T follicular helper cell (primary cell): ENCODE measurements at places on chromosomes 16 and 17.

DNA sequence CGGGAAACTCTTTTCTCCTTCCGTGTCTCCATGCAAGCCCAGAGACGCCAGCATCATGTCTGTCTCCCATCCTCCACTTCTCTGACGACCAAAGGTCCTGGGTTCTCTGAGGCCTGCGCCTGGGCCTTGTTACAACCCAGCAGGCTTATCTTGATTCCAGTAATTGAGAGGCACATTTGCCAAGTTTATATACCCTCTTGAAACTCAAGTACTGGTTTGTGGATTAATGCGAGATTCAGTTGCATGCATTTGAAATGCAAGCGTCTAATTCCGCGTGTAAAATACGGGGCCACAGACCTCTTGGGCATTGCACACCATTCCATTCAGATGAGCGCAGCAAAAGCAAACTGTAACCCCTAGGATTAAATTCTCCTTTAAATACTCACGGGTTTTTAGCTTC lies 28.7 kb upstream of the CRISPLD2 start:
- no peak for DNase-seq

DNA sequence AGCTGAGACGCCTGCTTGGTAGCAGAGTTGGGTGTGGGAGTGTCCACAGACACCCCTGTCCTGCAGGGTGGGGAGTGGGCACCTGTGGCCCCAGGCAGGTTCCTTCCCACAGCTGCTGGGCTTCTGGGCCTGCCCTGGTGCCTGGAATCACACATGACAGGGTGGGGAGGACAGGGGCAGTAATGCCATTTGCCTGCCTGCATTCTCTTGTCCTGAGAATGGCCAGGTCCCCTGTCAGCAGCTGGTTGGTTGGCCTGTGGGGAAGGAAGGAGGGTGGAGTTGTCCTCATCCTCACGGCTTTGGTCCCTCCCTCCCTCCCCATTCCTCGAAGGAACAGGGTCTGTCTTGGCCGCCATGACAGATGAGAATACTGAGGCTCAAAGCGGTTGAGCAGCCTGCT lies 5.2 kb downstream of the PRSS53 start:
- no peak for DNase-seq

DNA sequence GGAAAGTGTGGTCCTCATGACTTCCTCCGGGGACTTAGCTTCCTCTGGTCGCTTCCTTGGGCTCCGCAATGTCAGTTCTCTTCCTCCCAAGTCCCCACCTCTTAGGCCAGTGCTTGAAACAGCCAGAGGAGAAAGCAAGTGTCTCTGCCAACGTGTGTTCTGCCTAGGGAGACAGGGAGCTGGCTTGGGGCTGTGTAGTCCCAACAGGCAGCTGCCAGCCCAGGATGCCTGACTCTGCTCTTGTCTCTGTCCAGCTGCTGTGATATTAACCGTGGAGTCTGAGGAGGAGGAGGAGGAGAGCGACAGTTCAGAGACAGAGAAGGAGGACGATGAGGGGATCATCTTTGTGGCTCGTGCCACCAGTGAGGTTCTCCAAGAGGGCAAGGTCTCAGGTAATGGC lies 13.5 kb upstream of the PLEKHG4 start:
- no peak for DNase-seq

DNA sequence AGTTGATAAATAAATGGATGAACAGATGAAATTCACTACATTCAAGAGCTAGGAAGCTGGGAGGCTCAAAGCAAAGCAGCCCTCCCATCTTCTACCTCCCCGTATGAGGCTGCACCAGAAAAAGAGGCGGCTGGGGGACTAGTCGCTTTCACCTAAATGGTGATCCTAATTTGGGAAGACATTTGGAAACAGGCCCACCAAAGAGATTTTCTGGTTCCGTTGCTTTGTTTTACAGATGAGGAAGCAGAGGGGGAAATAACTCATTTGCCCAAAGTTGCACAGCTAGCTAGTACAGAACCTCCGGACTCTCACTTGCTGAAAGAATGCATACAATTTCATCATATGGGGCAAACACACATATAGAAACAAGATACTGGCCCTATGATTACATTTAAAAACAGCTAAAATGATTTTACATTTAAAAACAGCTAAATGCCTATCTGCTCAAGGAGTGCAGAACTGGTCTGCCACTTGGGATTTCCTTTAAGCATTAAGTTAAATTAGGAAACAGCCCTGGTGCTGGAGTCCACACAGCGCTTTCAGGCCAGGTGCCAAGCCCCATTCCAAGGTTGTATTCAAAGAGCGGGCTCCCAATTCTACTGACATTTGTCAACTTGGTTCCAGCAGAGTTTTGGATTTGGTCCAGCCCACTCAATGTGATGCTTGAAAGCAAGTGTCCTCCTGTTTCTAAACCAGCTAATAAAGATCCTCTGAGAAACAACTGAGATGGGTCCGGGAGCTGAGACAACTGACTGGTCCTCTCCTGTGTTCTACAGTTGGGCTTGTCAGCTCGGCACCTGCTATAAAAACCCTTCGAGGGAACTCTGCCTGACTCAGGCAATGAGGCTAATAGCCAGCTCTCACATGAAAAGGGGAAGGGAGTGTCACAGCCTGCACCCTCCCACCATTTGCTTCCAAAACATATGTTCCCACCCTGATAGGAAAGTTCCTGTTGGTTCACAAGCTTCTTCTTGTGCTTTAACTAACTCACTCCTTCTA lies 11.7 kb downstream of the ERN1 start:
- no peak for DNase-seq

DNA sequence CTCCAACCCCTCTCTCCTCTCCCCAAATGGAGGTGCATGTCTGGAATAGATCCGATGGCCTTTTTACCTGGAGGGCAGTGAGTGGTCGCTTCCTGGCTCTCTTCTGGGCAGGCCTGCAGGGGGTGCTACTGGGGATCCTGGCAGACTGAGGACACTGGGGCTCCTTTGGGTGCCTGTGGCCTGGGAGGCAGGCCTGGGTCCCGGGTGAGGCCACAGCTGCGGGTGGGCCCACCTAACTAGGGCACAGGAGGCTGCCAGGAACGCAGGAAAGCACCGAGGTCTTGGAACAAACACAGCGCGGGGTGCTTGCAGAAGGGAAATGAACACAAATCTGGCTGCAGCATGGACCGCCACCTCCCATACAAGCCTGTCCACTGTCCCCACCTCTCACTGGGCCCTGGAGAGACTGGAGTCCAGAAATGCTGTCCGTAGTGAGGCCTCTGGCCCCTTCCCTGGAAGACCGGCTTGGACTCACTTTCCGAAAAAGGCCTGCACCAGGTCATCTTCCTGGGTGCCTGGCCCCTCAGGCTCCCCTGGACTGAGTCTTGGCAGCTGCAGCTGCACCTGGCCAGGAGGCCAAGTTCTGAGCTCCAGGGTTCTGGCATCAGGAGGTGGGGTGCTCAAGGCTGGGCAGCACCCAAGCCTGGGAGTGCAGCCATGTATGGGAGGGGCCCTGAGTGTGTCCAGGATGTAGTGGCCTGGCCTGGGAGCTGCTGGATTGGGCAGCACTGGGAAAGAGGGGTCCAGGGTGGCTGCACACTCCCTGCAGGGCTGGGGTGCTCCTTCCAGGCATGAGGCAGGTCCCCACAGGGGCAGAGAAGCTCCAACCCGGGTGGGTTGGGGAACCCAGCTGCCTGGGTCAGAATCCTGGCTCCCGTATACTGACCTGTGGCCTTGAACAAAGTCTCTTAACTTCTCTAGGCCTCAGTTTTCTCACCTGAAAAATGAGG lies 195.1 kb downstream of the IRF8 start:
- DNase-seq, result no peak

- DNase-seq, result no peak
Measured at GRCh38 chr17:72530454-72530853, 409.6 kb downstream of the SOX9 start.

DNA sequence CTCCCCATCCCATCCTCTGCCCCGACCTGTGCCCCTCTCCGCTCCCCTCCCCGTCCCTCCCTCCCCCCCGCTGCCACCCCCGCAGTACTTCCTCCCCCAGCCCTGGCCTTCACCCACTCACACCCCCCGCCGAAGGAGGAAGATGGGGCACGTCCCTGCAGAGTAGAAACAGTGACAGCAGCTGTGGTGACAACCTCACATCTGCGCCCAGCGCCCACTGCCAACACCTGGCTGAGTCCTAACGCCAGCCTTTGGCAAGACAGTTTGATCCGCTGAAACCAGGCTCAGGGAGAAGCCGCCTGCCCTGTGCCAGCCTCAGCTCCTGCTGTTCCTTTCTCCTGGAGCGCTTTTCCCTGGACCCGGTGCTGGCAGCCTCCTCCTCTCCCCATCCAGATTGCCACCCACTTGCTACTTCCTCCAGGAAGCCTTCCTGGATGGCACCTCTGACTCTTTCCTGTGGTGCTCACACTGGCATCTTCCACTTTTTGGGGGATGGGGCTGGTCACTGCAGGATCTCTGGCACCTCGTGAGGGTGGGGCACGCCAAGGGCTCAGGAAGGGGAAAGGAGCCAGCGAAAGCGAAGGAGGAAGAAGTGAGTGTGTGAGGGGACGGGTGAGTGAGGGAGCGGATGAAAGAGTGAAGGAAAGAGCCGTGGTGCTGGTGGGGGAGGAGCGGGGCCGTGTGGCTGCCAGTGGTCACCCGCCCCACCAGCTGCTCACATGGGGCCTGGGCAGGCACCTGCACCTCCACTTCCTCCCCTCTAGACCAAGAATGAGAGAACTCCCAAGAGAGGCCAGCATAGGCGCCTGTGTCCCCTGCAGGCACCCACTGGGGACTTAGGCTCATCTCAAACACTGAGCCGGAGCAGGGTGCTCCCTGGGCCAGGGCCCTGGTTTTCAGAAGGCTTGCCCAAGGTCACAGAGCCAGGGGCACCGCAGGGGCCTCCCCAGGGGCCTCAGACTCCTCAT lies 27.0 kb downstream of the ZFPM1 start:
- DNase-seq, result no peak

GRCh38 chr16:88391144-88391850 lies 8.5 kb downstream of the ZNF469 start:
- no peak for DNase-seq

DNA sequence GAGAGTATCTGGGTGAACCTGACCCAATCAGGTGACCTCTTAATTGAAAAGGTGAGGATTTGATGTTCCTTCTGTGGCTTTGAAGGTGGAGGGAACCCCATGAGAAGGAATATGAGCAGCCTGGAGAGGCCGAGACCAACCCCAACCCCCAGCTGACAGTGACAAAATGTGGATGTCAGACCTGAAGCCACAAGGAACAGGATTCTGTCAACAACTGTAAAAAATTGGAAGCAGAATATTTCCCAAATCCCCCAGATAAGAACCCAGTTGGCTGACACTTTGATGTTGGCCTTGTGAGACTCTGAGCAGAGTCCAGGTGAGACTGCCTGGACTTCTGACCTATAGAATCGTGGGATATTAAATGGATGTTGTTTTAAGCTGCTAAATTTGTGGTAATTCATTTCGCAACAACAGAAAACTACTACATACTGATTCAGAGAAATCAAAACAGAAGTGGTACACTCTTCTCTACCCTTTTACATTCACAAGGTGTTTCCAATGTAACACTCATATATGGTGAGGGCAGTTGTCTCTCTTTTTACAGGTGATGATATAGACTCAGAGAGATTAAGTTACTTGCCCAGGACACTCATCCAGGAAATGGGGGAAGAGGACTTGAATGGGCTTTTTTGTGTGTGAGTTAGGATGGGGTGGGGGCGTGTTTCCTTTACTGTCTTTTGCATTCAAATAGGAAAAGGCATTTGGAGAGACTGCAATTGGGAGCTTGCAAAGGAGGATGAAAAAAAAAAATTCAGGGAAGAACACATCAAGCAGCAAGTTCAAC lies 29.8 kb upstream of the SALL1 start:
- DNase-seq, result no peak

DNA sequence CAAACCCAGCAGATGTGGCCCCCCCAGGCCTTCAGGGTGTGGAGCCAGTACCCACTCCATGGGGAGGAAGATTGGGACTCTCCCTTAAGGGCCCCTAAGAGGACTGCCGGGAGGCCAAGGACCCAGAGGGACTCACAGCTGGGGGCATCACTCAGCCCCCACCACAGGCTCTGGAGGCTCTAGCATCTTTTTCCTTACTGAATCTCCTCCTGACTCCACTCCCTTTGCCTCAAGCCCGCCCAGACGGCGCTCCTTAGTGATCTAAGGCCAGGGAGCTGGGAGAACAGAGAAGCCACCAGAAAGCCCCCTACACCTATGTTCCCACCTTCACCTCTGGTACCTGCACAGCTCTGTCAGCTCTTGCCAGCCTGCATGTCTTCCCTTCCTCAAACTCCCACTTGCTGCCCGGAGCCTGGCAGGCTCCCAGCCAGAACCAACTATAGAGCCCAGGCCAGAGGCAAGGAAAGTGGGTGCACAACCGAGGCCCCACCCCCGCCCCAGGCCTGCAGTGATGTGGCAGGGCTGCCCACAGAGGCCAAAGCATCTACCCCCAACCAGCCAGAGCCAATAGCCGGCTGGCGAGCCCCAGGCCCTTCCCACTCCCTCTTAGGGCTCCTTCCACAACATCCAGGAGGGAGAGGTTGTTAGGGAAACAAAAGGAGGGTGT lies 22.3 kb upstream of the MPO start:
- no peak for DNase-seq

- no peak for DNase-seq
Measured at GRCh38 chr17:17725752-17726457, 44.6 kb downstream of the RAI1 start.
